ENCODE measurements at places on chromosomes 4 and X.

- DNase-seq = no peak
These were observed 6.9 kb downstream of the KLHL8 start for GRCh38 chr4:87213421-87214075.

DNA sequence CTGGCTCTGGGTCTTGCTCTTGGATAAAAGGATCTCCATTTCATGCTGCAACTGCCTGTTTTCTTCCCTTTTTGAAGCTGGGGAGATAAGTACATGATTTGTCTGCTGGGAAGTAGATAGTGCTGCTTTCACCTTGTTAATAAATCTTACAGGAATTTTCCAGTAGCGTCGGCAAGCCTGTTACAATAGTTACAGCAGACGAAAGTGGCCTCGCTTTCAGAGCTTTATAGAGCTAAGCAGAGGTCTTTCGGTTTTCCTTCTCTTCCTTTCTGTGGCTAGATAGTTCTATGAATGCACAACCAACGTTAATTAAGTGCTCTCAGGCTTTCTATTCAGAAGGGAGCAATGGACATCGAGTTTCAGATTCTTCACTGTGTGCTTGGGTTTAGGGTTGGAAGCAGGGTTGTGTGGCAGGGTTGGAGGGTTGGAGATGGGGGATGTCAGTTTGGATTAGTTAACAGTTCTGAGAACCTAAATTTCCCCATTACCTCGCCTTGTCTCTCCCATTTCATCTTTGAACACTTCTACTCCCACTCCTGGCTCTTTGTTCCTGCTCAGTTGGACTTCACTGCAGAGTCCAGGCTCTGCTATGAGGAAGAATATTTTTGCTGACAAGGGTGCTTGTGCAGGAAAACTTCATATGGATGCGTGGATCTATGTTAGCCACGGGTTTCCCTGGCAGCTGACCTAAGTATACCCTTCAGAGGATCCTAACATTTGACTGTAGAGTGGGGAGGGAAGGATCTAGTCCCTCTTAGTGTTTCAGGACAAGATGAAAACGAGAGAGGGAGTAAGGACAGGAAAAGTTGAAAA, 237.9 kb downstream of the ARHGAP10 start:
- DNase-seq = no peak

DNA sequence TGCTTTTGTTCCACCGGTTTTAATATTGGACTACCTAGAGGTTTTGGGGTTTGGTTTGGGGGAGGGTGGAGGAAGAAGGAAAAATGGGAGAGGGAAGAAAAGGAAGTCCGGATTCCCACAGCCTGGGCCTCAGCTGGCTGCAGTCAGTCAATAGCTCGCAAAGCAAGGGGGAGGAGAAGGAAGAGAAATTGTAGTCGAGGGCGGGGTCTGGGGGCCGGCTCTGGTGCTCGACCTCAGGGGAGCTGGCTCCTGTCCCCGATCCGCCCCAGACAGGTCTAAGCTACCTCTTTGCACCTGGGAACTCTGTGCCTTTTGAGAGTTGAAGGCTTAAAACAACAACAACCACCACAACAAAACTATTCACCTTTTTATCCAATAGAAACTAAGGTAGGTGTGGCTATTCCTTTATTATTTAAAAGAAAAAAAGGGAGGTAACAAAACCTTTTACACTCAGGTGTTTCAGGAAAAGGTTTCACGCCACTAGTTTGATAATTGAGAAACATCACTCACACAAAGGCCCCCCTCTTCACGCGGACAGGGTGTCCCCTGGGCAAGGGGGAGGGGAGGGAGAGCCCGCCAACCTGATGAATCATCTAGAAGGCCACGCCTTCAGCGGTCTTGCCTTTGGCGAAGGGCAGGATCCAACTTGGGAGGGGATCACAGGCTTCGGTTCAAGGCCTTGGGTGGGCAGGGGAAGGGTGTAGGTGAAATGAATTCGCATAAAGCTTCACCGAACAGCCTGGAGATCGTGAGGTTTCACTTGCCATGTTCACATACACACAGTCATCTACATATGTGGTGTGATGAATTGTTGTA, 1.6 kb upstream of the LNX1 start:
- DNase-seq = no peak

DNA sequence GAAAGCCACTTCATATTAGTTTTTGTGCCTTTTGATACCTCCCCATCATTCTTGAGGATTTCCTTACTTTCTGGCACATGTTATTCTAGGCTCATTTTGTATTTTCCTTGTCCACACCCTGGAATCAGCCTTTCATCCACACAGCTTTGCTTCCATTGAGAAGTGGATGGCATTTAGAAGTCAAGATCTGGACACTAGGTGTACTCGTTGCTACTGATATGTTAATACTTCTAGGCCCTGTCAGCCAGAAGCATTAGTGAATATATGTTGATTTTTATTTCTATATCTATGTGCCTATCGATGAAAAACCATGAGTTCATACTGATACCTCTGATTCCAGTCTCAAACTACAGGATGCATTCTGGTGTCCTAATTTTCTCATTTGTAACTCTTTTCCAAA, 73.2 kb downstream of the ARHGAP24 start:
- DNase-seq = no peak

- DNase-seq = peak; percentile 34
These were observed 9.9 kb upstream of the ANAPC4 start for GRCh38 chr4:25367004-25367621.

Measured in RPMI7951 (cell line).